ENCODE measurements at places on chromosomes 13 and 19.
A peak's percentile ranks its signal among the peaks of the same experiment; 100 is the strongest.

DNA sequence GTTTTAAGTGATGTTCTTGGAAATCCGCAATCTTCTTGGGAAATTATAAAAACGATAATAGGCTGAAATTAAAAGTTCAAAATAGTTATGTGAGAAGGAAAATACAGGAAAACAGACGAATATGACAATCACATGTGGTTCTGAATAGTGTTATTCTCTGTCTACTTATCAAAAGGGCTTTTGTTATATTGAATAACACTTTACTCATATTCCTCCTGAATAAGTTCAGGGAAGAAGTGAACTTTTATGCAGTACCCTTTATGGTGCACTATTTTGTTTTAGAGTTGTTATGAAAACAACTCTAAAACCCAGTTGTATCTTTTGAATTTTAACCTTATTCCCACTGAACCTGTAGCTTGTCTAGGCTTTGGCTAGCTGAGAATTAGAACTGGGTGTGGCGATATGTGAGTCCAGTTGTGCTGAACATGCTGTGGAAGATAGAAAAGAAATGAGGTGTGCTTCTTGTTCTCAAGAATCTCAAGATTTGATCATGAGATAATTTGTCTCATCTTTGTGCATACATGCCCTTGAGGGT lies 384.4 kb downstream of the LMO7 start:
- DNase-seq = no peak

DNA sequence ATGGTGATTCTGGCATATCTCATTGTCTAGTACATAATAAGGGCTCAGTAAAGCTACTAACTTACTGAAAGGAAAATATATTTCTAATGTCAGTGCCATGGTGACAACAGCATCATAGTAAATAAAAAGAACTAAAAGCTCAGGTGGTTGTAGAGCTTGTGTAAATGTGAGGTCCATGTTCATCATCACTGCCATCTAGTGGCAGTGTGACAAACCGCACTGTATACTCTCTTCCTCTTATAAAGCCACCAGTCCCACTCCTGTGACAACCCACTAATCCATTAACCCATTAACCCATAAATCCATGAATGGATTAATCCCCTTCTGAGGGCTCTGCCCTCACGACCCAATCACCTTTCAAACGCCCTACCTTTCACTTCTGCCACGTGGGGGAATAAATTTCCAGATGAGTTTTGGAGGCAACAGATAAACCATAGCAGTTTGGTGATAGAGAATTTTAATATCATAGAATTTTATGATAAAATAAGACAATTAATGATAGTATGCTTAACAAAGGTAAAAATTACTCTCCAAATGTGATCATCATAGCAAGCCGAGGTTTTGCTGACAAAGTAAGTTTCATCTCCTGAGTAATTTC lies 160.4 kb upstream of the SGCG start:
- peak; percentile 3 for DNase-seq

DNA sequence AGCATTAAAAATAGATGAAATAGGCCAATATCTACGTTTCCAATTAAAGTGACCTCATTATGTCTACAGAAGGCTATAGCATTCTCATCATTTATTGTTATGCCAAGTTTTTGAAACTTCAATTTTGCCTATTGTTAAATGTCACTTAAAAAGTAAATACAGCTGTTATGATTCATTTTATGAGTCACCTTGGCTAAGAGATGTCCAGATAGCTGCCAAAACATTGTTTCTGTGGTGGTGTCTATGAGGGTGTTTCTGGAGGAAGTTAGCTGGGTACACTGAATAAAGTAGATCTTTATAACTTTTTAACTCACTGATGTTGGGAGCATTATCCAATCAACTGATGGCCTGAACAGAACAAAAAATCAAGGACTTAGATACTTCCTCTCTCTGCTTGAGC lies 1209.7 kb upstream of the PCDH9 start:
- no peak for DNase-seq

DNA sequence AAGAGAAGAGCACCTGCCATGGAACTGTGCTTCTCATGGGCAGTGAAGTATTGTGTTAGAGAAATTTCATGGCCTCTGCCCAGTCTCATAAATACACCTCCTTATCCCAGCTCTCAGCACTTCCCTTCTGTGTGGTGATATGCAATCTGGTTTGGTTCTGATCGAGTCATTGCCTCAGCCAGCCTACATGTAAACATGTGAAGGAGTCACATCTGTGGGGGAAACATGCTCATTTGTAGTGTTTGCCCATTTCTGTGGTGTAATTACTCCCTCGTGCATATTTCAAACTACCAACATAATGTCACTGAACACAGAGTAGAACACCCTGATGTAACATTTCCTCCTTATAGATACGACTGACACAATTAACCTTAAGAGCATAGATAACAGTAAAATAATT lies 183.0 kb downstream of the DCT start:
- no peak for DNase-seq

DNA sequence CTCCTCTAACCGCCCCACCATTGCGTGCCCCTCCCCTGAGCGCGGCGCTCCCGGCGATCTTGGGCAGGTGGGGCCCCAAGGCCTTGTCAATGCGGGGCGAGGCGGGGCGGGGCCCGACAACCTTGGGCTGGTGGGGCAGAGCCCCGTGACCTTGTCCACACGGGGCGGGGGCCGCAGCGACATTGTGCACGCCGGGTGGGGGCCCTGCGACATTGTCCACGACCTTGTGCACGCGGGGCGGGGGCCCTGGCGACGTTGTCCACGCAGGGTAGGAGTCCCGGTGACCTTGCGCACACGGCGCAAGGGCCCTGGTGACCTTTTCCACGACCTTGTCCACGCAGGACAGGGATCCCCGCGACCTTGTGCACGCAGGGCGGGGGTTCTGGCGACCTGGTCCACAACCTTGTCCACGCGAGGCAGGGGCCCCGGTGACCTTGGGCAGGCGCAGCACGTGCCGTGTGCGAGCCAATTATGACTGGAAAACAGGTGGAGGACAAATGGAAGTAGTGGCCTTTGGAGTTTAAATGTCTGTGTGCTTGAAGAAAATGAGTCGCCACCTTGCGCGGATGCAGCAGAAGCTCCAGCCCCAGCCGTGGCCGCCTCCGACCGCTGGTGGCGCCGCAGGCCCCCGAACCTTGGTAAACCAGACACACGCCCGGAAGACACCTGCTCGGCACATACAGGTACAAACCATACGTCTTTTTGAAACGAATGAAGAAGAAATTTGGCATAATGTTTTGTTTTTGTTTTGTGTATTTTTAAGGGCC lies 62.6 kb downstream of the LATS2 start:
- DNase-seq = no peak

DNA sequence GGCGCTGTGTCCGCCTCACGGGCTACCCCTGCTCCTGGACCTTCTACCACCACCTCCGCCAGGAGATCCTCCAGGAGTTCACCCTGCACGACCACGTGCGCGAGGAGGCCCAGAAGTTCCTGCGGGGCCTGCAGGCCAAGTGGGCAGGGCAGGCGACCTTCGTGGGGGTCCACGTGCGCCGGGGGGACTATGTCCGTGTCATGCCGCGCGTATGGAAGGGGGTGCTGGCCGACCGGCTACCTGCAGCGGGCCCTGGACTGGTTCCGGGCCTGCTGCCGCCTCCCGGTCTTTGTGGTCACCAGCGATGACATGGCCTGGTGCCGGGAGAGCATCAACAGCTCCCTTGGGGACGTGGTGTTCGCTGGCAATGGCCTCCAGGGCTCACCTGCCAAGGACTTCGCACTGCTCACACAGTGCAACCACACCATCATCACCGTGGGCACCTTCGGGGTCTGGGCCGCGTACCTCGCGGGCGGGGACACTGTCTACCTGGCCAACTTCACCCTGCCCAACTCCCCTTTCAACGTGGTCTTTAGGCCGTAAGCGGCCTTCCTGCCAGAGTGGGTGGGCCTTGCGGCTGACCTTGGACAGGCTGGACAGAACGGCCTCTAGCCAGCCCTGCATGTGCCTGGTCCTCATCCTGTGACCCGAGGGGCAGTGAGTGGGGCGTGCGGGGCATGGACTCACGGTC lies 7.8 kb upstream of the NTN5 start:
- DNase-seq = no peak

GRCh38 chr19:1355568-1356507 lies 27.9 kb upstream of the NDUFS7 start:
- no peak for DNase-seq

DNA sequence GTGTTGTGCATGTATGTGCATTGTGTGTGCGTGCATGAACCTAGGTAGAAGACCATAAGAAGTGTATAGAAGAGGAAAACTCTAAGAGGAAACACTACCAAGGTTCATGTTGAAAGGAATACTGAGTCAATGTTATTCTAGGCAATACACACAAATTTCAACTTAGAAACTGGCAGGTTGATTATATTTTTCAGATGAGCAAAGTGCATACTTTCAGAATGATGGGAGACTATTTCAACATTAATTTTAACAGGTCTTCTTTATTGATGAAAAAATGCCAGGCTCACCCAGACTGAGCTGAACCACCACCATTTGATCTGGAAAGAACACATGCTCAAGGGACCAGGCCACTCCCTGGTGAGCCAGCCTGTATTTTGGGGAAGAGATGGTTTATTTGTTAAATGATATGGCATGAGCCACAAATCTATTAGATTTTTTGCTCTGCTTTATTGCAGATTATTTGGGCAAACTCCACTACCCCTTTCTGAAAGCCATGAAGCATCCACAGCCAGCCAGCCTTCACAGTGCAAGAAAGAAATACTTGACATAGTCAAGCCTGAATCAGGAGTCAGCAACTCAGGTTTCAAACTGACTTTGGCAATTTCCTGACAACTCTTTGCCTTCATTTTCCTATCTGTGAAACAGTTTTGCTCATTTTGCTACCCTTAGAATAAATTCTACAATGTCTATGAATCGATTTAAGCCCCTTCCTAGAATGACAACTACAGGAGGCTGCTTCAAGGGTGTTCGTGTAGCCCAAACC lies 368.9 kb downstream of the COG6 start:
- no peak for DNase-seq

DNA sequence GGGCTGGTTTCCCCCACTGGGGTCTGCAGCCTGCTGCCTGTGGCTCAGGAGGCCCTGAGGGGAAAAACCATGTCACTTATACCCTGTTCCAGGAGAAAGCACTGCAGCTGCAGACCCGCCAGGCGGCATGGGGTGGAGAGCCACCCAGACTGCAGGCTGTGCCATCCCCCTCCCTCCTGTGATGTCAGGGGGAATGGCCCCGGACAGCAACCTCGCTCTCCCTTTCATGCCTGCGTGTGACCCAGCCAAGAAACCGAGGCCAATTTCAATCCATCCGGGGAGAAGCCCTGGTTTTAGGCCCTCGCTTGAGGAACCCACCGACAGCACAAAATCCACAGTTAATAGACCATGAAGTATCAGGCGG lies 37.2 kb upstream of the MATK start:
- no peak for DNase-seq

- no peak for DNase-seq
These were observed 2.9 kb upstream of the TLE6 start for GRCh38 chr19:2974342-2975041.

DNA sequence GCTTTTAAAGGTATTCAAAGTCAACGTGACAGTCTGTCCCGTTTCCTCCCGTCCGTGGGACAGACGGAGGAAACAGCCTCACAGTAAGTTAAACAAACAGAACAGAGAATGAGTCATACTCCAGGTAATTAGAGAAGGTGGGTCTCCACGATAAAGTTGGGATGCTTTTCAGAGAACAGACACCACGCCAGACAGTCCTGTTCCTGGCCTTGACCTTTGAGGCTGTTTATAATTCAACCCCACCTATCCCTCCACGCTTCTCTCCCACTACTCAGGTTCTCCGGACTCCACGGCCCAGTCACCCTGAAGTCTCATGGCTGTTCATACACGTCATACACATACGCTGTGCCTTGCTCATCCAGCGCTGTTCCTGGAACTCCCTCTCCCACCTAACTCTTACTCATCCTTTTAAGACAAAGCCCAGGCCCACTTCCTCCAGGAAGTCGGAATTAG lies 42.5 kb downstream of the ARHGEF18 start:
- no peak for DNase-seq
